ENCODE measurements at places on chromosomes 4 and X. TPM values are rescaled to one million over a fixed set of nuclear protein-coding genes. Genes with fewer than 3 reads are reported as not detected.
A peak's percentile ranks its signal among the peaks of the same experiment; 100 is the strongest.

Gene FAM200B
- 30.4 TPM for total RNA-seq

Gene MAGEE1
- total RNA-seq, result 2.5 TPM

Gene SMIM10L2A
- 0.33 TPM for total RNA-seq

Gene HSFX2
- 0.36 TPM for total RNA-seq

Gene RTL3
- total RNA-seq, result not detected

Gene CNKSR2
- total RNA-seq, result 0.99 TPM

Gene NAT8L
- total RNA-seq, result 0.09 TPM

Gene FSTL5
- not detected for total RNA-seq

GRCh38 chr4:176479767-176480166 lies 160.0 kb downstream of the SPCS3 start:
- no peak for DNase-seq

GRCh38 chrX:479273-479981 lies 92.7 kb upstream of the PPP2R3B start:
- DNase-seq, result no peak

GRCh38 chr4:7094916-7095315 lies 27.1 kb upstream of the GRPEL1 start:
- peak; percentile 16 for DNase-seq

- DNase-seq, result no peak
These were observed 133.5 kb downstream of the COL4A5 start for GRCh38 chrX:108573136-108573535.

- peak; percentile 74 for DNase-seq
These were observed 84.2 kb downstream of the BCOR start for GRCh38 chrX:40013266-40014195.

- no peak for DNase-seq
These were observed 525.5 kb upstream of the BOD1L1 start for GRCh38 chr4:14152834-14153519.

DNA sequence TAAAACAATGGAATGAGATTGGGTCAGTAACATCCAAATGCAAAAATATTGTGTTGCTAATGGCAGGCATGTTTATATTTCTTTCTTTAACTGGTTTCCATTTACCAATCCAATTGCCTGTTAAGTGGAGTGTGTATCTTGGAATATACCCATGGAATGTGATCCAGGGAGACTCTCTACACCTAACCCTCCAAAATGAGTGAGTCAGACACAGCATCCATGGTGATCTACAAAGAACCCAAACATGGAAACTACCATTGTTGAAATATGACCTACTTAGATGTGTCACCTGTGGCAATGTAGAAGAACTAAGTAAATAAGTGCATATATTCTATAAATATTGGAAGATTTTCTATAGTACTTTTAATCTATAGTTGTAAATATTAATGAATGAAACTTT lies 110.3 kb downstream of the AREG start:
- DNase-seq, result peak; percentile 69

DNA sequence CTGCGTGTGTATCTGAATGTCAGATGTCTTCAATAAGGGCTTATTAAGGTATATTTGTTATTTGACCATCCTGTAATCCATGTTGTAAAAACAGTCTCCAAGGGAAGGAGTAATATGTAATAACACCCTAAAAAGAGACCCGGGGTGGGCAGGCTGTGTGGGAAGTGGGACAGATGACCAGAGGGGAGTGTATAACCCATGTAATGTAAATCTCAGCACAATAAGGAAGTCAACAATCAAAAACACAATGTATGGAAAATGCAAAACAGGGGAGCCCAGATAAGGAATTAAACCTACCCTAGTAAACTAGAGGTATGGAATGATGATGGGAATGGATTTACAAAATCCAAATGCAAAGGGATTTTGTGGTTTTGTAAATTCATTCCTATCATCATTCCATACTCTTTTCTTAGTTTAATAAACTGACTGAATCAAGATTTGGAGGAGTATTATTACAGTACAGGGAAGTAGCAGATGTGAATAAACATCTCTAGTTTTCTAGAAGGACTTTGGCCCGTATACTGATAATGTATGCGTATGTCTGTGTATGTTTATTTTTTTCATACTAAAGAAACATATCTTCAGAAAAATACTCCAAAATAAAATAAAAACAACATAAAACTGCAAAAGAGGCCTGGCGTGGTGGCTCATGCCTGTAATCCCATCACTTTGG lies 15.7 kb upstream of the ENPEP start:
- no peak for DNase-seq

- no peak for DNase-seq
These were observed 5.7 kb upstream of the CPZ start for GRCh38 chr4:8586671-8587468.

- no peak for DNase-seq
These were observed 211.1 kb downstream of the GLUD2 start for GRCh38 chrX:121258545-121258944.

DNA sequence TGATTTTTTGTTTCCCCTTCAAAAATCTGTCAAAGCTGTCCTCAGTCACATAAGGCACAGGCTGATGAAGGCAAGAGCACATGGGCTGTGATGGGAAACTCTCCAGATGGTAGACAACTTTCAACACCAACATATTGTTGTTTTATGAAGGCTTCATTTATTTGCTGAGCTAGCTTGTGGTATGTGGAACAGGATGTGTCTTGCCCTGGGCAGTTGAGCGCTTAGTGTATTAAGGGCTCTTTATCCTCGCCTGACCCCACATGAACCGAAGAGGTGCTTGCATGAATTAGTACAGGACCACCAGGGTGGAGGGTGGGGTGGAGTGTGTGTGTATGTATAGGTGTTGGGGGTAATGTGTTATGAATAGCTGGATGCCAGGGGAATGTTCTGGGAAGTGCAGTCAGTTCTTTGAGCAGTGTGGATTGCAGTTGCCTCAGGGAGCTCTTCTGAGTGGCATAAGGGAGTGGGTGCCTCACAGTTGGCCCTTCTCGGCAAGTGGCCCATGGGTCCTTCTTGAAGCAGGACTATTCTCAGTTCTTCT lies 103.1 kb downstream of the PHEX start:
- DNase-seq, result peak; percentile 33

DNA sequence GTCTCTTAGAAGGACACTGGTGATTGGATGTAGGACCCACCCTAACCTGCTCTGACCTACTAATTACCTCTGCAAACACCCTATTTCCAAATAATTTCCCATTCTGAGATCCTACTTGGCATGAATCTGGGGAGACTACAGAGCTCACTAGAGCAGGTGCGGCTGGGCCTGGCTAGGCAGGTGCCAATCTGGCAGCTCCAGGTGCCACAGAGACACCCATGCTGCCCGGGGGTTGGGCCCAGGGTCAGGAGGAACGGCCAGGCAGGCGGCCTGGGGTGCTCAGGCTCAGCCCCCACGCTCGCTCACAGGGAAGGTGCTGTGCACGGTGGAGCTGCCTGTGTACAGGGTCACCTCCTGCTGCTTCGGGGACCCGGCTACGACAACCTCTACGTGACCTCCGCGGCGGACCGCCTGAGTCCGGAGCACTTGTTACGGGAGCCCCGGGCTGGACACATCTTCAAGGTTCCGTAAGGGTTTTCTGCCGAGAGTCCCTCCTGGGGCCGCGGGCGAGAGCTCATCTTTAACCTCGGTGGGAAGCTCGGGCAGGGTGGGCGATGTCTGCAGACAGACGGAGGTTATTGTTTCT lies 26.5 kb upstream of the PLCXD1 start:
- DNase-seq, result no peak

DNA sequence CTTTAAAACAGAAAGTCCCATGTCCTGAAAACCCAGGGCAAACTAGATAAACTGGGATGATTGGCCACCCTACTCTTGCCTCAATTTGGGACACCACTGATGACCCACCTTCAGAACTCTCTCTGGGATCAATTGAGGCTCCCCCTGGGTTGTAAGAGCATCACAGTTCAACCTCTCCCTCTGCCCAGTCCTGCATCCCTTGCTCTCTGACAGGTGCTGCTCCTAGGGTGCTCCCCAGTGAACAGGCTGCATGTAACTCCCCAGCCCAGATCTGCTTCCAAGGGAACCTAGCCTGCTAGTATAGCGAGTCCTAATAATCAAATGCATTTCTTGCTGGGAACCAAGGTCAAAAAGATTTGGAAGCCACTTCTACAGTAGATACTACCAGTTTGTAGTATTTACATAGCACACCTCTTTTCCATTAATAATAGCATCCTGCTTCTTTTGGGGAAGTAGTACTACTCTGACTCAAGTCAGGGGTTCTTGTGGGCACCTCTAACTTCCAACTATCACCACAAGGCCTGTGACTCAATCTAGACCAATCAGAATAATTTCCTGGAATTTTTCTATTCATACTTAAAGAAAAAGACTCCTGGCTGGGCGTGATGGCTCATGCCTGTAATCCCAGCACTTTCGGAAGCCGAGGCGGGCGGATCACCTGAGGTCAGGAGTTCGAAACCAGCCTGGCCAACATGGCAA lies 42.1 kb upstream of the SPINK2 start:
- no peak for DNase-seq

- no peak for DNase-seq
These were observed 419.8 kb upstream of the AMOT start for GRCh38 chrX:113260474-113260873.

GRCh38 chrX:35664833-35665232 lies 133.3 kb upstream of the MAGEB16 start:
- no peak for DNase-seq

DNA sequence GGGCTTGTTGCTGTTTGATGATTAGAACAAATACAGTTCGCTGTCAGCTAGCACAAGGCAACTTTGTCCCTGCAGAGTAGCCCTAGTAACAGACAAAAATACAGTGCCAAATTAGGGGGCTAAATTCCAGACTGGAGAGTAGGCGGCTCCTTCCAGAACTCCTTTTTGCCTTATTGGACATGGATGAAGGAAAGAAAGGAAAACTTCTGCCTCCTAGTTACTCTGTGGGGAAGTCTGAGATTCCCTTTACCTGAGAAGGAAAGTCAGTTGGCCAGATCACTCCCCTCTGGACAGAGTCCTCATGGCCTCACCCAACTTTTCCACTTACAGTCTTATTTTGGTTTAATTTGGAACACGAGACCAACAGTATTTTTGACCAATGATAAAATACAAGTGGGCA lies 140.5 kb upstream of the ADAMTS3 start:
- DNase-seq, result no peak

DNA sequence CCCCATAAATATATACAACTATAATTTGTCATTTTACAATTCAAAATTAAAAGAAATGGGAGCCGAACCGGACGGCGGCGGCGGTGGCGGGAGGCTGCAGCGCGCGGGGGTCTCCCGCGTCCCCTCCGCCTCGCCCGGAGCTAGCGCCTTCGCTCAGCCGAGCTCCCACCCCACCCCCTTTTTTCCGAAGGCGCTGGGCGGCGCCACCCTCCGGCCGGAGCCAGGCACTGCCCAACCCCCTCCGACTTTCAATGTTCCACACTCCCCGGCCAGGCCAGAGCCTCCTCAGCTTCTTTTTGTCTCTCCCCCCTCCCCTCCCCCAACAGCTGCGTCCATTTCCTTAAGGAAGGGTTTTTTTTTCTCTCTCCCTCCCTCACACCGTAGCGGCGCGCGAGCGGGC lies 214.1 kb upstream of the GEMIN8 start:
- DNase-seq, result no peak
